Thyroid gland (tissue), 4 donors: ENCODE measurements at places on chromosomes 7 and 10.

- H3K4me1 ChIP-seq: no peaks in the 10 kb centered on the region
- H3K4me3 ChIP-seq: no peak overlapping the region
- no peaks in the 10 kb centered on the region for H3K36me3 ChIP-seq
- H3K27me3 ChIP-seq: no peaks in the 10 kb centered on the region
- no peak for DNase-seq
Observed at GRCh38 chr10:80648106-80648505, 110.4 kb downstream of the SH2D4B start.

DNA sequence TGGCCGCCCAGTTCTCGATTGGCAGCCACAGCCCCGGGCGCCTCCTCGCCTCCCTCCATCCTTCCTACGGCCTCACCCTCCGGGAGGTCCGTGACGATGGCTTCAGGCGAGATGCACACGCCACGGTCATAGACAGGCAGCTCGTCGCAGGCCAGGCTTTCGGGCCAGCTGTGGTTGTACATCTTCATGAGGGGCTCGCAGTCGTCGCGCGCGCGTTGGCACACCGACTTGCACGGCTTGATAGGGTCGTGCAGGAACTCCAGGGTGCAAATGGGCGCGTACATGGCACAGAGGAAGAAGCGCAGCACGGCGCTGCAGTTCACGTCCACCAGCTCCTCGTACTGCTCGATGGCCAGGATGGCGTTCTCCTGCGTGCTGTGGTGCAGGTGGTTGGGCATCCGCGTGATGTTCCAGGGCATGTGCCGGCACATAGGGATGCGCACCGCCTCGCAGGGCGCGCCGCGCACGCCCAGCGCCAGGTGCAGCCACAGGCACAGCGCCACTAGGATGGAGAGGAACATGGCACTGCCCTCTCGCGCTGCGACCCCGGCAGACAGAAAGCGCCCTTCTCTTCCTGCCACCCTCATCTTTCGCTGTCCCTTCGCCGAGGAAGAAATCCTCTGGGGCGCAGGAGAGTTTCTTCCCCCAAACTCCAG lies 472 bp downstream of the SFRP4 start:
- no peak overlapping the region for H3K27ac ChIP-seq
- peaks cover 24% of the 10 kb centered on the region for H3K4me1 ChIP-seq
- H3K27me3 ChIP-seq: no peaks in the 10 kb centered on the region
- H3K36me3 ChIP-seq: no peaks in the 10 kb centered on the region

- H3K27ac ChIP-seq: no peak overlapping the region
- DNase-seq: peak; percentile 27
- no peaks in the 10 kb centered on the region for H3K27me3 ChIP-seq
- H3K4me3 ChIP-seq: peak overlapping the region; percentile 49
- H3K4me1 ChIP-seq: peaks cover 26% of the 10 kb centered on the region
- H3K36me3 ChIP-seq: no peaks in the 10 kb centered on the region
Observed at GRCh38 chr10:111077785-111078504, 1.1 kb downstream of the ADRA2A start.

DNA sequence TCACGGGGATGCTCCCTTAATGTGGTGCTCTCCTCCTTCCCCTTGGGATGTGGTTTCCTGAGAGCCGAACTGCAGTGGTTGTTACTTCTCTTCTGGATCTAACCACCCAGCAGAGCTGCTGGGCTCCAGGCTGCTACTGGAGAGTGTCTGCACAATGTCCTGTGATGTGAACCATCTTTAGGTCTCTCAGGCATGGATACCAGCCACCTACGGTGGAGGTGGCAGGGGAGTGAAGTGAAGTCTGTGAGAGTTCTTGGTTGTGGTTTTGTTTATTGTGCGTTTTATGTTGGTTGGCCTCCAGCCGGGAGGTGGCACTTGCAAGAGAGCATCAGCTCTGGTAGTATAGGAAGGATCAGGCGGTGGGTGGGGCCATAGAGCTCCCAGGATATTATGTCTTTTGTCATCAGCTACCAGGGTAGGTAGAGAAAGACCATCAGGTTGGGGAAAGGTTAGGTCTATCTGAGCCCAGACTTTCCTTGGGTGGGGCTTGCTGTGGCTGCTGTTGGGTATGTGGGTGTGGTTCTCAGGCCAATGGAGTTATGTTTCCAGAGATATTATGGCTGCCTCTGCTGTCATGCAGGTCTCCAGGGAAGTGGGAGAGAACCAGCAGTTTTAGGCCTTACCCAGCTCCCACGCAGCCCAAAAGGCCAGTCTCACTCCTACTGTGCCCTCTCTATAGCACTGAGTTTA lies 87.9 kb downstream of the KIF20B start:
- no peaks in the 10 kb centered on the region for H3K36me3 ChIP-seq
- no peaks in the 10 kb centered on the region for H3K4me1 ChIP-seq

- no peak overlapping the region for H3K27ac ChIP-seq
- H3K4me1 ChIP-seq: no peaks in the 10 kb centered on the region
- no peaks in the 10 kb centered on the region for H3K27me3 ChIP-seq
- H3K36me3 ChIP-seq: no peaks in the 10 kb centered on the region
- no peak for DNase-seq
- H3K4me3 ChIP-seq: no peak overlapping the region
Observed at GRCh38 chr7:113705439-113705838, 213.4 kb downstream of the PPP1R3A start.
